GM23338 (cell line): ENCODE measurements at places on chromosomes 2 and 18. TPM values are rescaled to one million over a fixed set of nuclear protein-coding genes. Genes with fewer than 3 reads are reported as not detected.

SLC5A7 gene
- total RNA-seq = 0.08 and 0.17 TPM in 2 replicates

ABCB11 gene
- not detected in 2 replicates for total RNA-seq

CDK5R2 gene
- 0.43 and 0.56 TPM in 2 replicates for total RNA-seq

TSGA10 gene
- 6.4 and 9.9 TPM in 2 replicates for total RNA-seq

KYNU gene
- total RNA-seq = 0.03 and 0.50 TPM in 2 replicates

DSC3 gene
- 2.1 and 3.7 TPM in 2 replicates for total RNA-seq

MAB21L4 gene
- total RNA-seq = not detected in 2 replicates

LIPT1 gene
- total RNA-seq = 7.7 and 11.5 TPM in 2 replicates

TBC1D8 gene
- 36.9 and 39.5 TPM in 2 replicates for total RNA-seq

SP140 gene
- 0.24 and 0.39 TPM in 2 replicates for total RNA-seq

TTR gene
- total RNA-seq = not detected in 2 replicates

GRCh38 chr2:28392297-28393113 is at the start of gene FOSL2:
FOSL2 (plus strand) TSS chr2:28392858; CDS start chr2:28393721, 863 bp downstream.
- peak; percentile 95 for DNase-seq

GRCh38 chr2:183521911-183522310 is 397.7 kb downstream of the NUP35 start:
- no peak for DNase-seq

DNA sequence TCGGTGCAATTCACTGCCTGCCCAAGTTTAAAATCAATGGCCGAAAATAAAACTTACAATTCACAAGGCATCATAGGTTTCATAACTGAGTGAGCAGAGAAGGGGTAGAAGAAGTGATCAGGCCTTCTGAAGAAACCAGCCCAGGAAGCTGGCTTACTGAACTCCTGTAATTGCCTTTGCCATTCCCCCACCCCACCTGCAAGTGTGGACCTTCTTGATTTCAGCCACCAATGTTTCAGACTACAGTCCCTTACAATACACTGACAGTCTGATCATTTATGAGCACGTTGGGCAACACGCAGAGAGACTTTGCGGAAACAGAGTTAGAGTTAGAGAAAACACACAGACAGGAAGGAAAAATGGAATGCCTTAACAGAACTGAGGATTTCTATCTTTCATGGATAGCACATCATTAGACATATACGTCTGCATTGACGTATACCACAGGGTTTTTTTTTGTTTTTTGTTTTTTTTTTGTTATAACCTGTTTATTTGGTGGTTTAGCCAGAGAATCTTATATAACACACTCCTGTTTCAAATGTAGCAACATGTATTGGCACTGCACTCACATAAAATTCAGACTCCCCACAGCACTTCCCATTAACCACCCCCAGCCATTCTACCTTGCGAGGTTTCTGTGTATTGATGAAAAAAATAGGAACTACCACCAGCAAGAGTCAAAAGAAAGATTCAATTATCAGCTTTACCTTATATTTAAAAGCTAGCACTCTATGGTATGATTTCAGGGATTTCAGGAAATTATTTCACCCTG is 126.4 kb downstream of the CACNB4 start:
- DNase-seq = no peak

GRCh38 chr2:69740502-69740951 is 1.4 kb upstream of the ANXA4 start:
- DNase-seq = no peak

DNA sequence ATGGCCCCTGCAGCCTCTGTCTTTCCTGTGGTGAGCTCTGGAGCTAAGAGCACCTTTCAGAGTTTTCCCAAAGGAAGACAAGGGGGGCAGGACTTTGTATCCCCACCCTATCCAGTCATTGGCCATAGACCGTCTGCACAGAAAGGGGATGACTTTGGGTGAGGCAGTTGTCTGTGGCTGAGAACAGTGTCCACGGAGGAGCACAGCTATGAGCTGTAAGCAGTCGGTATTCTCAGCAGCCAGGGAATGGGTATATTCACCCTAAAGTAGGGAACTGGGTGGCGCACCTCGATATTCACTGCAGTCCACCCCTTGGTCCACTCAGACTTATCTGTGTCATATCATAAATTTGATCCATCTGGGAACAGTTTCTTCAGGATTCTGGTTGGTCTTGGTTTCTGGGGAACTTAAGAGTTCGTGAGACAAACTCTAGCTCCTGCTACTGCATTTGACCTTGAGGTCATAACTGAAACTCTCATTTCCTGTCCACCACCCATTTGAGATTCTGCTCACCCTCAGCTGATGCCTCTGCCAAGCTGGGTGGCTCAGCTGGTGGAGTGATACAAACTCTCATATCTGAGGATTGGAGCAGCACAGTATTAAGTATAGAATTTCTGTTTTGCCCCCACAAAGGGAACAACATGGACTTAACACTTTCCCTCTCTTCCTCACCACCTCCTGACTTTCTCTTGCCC is 45.2 kb upstream of the SCG2 start:
- no peak for DNase-seq

GRCh38 chr2:44037221-44037620 is 41.4 kb upstream of the LRPPRC start:
- no peak for DNase-seq

GRCh38 chr18:78792736-78793135 is 186.9 kb upstream of the SALL3 start:
- no peak for DNase-seq

DNA sequence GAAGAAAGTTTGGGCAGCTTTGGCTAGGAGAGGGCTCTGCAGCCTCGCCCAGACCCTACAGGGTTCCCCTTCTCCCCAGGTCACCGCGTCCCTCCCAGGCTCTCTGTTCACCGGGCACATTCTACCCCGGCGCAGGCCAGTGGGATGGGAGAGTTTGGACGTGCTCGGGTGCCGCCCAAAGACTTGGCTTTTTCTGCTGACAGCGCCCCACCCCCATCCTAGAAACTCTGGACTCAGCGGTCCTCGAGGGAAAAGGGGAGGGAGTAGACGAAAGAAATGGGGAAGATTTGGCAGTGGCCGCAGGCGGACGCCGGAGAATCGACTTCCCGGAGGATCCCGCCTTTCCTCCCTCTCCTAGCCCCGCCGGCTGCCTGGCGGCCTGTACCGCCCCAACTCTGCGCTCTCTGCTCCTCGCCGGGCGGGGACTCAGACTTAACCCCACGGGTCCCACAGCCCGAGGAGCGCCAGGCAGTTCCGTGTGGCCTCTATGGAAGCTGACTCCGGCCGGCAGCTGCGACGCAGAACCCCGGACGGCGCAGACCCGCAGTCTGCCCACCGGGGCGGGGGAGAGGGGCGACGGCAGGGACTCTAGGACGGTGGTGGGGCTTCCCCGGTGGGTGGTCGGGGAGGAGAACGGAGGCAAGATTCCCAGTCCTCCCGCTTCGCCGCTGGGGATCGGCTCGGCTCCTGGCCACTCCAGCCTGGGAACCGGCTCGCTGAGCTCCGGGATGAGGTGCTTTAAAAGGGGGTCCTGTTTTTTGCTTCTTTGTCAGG is 863 bp upstream of the SIX2 start:
- peak; percentile 84 for DNase-seq

GRCh38 chr18:23273443-23273966 is 138.2 kb downstream of the CABLES1 start:
- DNase-seq = no peak

DNA sequence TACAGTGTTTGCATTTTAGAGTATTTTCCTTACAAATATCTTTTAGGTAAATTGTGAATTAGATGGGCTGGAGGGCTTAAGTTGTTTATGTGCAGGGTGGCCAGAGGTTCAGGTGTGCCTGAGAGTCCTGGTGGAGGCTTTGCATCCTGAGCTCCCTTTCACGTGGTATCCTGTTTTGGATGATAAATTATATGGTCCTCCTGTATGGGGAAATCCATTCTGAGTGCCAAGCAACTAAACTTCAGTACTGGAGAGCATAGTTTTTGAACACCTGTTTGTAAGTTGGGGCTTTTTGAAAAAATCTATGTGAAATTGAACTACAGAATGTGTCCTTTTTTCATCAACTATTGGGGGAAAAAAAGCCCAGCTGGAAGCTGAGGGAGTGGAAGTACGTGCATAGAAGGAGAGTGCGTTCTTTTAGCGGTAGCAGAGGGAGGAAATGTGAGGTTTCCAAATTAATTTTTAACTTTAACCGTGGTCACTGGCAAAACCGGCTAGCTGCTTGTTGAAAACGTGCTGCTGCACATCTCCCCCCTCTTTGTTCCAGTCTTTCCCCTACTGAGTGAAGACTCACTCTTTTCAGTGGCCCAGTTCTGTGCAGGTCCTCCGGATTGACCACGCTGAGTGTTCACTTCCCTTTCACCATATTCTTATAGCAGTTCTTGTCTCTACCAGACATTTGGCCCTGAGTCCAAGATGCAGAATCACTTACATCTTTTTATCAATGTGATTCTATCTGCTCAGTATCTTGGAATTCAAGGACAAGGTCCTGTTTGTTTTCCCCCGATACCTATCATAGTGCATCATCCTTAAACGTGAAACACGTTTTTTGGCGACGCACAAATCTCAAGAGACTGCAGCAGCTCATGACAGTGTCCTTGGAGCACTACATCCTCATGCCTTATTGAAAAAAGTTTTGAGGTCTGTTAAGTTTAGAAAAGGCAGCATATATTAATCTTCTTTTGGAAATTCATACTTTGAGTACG is 15.3 kb downstream of the CNOT11 start:
- no peak for DNase-seq

DNA sequence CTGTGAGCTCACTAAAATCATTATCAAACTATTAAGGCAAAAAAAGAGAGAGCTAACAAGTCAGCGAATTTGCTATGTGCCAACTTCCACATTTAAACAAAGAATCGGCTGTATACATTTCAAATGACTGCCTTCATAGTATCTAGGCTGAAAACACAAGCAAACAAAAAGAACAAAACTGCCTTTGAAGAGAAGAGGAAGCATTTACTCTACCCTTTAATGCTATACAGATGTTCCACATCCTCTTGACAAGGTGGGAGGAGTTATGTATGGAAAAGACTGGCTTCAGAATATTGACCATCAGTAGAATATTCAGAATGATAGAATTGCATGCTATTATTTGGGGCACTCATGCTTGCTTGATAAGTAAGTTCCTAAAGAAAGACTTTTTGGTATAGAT is 741.7 kb downstream of the PLCL1 start:
- DNase-seq = peak; percentile 11

DNA sequence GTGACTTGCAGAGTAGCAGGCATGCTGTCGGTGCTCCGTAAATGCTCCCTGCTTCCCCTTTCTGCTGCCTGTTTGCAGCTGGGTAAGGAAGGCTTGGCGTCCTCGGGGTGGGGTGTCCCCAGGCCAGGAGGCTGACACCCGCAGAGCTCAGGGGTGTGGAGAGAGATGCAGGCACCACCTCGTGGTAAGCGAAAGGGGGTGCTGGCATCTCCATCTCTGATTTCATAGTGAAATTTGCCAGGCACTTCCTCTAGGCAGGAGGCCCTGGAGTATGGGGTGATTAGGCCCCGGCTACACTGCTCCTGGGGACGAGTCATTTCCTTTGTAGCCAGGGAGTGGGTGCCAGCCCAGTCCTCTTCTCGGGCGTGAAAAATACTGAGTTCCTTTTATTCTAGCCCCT is 160.4 kb downstream of the KLHL29 start:
- DNase-seq = no peak

GRCh38 chr2:238119756-238120462 is 18.6 kb upstream of the KLHL30 start:
- DNase-seq = no peak

GRCh38 chr2:144547494-144547893 is 27.6 kb upstream of the ZEB2 start:
- no peak for DNase-seq

DNA sequence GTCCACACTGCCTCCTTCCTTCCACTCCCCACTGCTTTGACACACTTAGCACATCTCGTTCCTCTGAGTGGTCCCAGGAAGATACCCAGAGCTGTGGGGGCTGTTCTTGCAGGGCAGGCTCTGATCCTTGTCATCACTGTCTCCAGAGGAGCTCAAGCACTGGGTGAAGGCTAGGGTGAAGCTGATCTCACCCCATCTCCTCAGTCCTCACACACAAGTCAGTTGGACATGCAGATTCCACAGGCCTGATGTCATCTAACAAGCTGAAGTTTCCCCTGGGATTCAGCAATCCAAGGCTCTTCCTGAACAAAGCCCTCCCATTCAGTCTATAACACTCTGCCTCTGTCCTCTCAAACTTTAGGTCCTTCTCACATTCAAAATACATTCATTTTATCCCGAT is 90.6 kb upstream of the RAB6C start:
- DNase-seq = no peak

- no peak for DNase-seq
Observed at GRCh38 chr18:42165922-42166513, 211.0 kb downstream of the PIK3C3 start.

DNA sequence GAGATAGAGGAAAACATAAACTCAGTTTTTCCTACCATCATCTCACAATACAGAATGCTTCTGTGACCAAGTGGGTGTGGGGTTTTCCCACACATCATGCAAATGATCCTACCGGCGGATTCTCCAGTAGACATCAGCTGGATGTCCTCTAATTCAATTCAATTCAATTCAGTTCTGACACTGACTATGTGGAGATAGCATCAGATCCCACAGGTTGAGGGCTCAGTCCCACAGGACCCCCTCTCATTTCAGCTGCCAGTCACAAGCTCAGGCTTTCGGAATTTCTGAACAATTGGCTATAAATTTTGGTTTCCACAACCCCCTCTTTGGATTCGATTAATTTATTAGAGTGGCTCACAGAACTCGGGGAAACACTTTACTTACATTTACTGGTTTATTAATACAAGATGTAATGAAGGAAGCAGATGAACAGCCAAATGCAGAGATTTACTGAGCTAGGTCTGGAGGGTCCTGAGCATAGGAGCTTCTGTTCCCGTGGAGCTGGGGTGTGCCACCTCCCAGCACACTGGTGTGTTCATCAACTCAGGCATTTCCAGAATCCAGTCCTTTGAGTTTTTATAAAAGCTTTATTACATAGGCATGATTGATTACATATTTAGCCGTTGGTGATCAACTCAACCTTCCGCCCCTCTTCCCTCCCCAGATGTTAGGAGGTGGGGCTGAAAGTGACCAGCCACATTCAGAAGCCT is 350.1 kb downstream of the MYCN start:
- DNase-seq = no peak

DNA sequence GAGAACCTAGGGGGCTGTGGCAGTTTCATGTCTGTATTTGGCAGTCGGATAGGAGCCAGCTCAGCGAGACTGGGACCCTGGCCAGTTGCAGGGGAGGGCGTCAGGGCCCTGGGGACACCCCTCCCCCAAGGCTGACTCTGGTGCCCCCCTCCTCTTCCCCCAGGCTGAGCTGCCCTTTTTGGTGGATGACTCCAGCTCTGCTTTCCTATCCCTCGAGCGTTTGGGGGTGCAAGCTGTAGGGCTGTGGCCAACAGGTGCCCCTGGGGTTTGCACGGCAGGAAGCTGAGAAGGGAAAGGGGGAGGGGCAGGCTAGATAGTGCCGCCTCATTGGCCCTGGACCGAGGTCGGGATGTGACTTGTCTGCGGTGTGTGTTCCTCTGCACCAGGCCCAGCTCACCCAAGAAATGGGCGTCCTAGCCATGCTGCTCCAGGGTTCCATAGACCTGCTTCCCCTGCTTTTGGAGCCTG is 26.4 kb downstream of the SPEG start:
- peak; percentile 61 for DNase-seq

GRCh38 chr18:50614838-50615237 is 55.0 kb downstream of the MAPK4 start:
- DNase-seq = no peak
